GM12878 (cell line): ENCODE measurements at places on chromosomes 12 and 14.

GRCh38 chr12:124162151-124163110, 132.5 kb upstream of the RFLNA start:
- DNase-seq, result no peak

GRCh38 chr12:123905319-123905925, 67.2 kb downstream of the CCDC92 start:
- peak; percentile 9 for DNase-seq

- DNase-seq, result no peak
Observed at GRCh38 chr12:102564026-102564425, 83.7 kb upstream of the IGF1 start.

- DNase-seq, result no peak
Observed at GRCh38 chr12:9702255-9702654, 30.6 kb downstream of the CLECL1 start.

GRCh38 chr12:82242729-82243128, 115.5 kb downstream of the CCDC59 start:
- DNase-seq, result no peak

- DNase-seq, result no peak
Observed at GRCh38 chr12:120169946-120170345, 24.6 kb downstream of the GCN1 start.

DNA sequence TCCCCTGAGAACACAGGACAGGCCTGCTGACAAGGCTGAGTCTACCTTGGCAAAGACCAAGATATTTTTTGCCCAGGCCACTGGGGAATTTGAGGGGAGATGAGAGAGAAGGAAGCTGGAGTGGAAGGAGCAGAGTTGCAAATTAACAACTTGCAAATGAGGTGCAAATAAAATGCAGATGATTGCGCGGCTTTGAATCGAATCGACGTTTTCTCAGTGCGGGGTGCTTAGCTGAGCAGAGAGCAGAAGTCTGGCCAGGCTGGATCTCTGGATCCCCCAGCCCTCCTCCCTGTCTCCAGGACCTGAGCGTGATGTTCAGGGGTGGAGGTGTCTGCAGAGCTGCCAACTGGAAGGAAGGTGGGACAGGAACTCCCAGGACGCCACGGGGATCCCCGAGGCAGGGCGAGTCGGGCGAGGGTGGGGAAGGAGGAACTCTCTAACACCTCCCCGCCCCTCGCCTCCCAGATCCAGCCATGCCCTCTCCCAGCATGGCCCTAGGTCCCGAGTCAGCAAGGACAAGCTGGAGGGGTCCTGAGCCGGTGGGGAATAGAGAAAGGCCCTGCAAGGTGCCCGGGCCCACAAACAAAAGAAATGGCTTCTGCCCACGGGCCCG, 527 bp upstream of the CARMIL3 start:
- no peak for DNase-seq

DNA sequence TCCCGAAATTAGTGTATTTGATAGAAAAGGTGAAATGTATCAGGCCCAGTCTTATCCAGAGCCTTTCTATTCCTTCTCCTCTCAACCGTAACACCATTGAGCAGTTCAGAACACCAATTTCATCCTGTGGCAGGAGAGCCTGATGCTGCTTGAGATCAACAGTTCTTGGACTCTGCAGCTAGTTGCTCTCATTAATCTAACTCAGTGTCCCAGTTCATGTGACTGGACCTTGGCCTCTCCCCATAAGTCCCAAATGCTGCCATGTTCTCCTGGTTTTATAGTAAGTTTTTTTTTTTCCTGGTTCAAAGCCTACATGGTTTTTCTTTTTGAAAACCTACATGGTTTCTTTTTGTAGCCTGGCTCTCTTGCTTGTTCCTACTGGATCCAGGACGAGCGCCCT, 293.9 kb downstream of the ITPR2 start:
- DNase-seq, result no peak

DNA sequence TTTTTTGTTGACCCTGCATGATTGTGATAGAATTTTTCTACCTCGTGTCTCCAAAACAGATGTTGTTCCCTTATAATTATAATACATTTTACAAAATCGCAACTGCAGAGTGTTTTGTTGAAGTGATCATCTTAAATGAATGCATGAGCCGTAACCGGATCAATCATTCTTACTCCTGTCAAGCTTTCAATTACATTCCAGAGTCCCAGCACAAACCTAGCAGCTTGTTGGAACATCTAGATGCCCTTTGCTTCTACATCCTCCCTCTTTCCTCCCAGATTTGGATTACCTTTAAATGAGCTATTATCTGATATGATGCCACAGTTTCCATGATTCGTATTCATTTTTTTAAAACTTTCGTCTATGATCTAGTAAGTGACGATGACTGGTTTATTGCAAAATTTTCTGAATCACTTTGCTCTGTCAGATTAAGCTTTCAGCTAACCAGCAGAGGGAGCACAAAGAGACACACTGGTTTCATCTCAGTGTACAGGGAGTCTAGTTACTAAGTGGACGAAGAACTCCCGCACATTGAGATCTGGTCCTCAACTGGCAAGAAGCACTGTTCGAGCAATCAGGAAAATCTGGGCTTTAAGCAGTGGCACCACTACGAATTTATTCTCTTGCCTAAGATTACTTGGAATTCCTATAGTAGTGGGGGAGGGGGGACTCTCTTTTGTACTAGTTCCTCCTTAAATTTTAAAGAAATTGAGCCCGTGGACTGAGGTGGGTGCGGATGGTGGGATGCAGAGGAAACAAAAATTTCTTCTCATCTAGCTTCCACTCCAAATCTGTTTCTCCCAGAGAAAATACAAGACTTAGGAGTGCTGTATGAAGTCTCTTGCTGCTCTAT, 40.9 kb downstream of the TSHR start:
- DNase-seq, result no peak

GRCh38 chr12:30152705-30153104, 369.0 kb upstream of the TMTC1 start:
- no peak for DNase-seq

DNA sequence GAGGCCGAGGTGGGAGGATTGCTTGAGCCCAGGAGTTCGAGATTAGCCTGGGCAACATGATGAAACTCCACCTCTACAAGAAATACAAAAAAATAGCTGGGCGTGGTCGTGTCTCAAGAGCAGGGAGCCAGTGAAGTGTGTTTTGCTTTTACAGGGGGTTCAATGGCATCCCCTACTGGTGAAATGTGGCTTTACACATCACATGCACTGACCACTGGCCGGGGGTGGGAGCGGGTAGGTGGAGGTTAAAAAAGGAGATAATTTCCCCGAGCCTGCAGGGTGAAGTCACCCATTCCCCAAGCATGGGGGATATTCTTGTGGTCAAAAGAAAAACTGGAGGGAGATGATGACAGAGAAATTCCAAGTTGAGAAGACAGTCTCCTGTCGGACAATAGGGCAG, 63.6 kb upstream of the PWP1 start:
- no peak for DNase-seq

- no peak for DNase-seq
Observed at GRCh38 chr12:83141460-83141994, 454.8 kb downstream of the TMTC2 start.

DNA sequence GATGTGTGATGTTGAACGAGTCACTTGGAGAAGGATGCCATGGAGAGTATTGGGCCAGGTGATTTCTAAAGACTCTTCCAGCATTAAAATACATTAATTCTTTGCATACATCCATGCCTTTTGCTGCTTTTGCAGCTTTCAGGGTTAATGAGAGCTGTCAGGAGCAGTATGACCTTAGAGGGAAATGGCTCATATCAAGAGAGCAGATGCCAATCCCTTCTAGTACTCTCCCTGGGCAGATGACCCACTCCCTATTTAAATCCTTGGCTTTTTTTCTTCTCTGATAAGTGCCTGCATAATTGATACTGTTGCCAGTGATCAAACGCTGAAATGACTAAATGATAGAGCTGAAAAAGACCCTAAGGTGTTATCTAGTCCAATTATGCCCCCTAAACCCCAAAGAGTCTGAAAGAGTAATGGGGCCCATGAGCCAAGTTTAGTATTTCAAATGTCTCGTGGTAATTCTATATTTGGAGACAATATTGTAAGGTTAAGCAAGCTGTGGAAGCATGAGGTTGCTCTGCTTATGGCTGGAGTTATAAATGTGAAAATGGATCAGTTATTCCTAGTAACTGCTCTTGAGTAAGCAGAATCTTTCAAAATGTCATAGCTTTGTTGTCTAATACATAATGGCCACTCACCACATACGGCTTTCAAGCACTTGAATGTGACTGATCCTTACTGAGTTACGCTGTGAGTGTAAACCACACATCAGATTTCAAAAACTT, 137.3 kb downstream of the ETV6 start:
- DNase-seq, result no peak

DNA sequence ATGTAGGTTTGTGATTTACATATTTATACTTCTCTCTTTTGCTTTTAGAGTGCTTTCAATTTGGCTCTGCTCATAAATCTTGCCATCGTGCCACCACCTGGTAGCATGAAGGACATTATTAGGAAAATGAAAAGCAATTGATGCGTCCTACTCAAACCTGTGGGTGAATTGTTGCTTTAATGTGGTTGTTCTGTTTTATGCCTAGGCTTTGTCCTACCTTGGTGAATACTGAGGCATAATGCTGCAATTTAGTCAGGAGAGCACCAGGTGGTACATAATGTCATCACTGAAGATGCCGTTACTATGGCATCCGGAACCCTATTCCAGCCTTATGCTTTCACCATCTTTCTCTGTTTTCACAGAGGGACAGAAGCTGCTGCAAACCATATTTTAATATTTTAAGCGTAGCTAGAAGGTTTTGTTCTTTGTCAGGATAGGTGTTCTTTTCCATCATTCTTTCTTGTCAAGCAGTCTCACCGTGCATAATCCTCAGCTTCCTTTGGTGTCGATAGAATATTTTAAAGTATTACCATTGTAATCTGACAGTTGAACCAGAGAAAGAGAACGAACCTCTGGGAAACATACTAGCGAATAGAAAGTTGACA, 68.5 kb upstream of the PKP2 start:
- no peak for DNase-seq

DNA sequence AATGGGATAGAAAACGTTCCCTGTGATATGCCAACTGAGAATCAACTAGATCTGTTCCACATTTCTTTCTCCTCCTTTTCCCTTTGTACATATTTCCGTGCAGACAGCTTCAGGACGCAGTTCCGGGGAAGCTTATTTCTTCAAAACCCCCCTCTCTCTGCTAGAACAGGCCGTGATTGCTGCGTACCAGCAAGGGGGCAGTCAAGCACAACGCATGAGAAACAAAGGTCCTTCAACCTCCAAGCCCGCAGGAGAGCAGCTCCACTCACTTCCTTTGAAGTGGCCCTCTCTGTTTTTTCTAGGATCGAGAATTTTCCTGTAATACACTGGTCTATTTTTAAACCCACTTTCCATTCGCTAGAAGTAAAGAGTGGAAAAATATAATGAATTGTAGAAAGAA, 80.8 kb downstream of the ZNF664 start:
- no peak for DNase-seq

GRCh38 chr14:80468331-80469122, 257.2 kb upstream of the DIO2 start:
- DNase-seq, result no peak

DNA sequence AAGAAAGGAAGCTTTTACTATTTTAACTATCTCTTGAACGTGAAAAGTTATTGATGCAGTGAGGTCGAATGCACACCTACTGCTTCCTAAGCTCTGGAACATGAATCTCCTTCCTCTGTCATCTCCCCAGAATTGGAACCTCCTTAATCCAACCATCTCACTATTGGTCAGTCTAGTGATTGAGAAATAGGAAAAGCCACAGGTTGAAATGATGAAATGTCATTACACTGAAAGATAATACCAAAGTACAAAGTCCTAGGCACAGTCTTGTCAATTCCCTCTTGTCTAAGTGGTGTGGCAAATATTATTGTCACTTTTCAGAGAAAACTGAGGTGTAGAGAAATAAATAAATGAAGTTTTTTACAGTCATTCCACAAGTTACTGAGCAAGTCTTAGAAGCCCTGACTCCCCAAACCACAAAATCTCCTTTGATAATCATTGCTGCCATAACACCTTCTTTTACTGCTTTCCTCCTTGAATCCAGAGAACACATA, 19.5 kb upstream of the HIGD1C start:
- DNase-seq, result no peak

DNA sequence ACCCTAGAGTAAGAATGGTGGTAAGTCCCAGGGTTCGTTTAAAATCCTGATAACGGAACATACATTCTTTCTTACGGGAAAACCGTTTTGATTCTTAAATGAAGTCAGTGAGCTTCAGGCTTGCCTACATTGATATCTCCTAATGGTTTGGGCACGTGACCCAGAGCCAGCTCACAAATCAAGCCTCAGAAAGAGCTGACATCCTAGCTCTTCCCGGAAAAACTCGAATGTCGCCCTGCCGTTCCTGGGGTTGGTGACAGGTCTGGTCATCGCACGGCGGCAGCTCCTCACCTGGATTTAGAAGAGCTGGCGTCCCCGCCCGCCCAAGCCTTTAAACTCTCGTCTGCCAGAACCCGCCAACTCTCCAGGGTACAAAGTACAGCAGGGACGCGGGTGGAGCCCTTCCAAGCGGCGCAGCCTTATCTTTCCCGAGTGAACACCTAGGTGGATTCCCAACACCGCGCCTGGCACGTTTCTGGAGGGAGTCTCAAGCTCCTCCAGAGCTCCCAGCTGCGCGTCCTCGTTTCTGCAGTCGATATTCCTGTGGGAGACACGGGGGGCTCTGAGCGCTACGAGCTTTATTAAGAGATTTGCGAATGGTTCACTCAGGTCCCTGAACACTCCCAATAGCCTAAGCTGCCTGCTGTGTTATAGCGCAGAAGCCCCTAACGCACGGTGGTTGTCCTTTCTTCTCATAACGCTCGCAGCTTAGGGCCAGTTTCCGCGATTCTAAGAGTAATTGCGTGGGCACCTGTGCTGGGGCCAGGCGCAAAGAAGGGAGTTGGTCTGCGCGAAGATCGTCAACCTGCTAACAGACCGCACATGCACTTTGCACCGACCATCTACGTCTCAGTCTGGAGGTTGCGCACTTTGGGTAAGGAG, at the start of gene SSTR1:
SSTR1 (plus strand) TSS at position 169 of the 882 bp plus-strand sequence. CDS start 1,486 bp downstream, outside the sequence.
- no peak for DNase-seq

GRCh38 chr12:111314953-111315539, 53.8 kb downstream of the PHETA1 start:
- no peak for DNase-seq

GRCh38 chr12:6091786-6092566, 32.5 kb downstream of the VWF start:
- no peak for DNase-seq

- no peak for DNase-seq
Observed at GRCh38 chr12:107327651-107328182, 234.4 kb upstream of the CRY1 start.

- no peak for DNase-seq
Observed at GRCh38 chr12:269191-269590, 6.6 kb upstream of the SLC6A13 start.
